ENCODE measurements at places on chromosomes 6 and 20.

DNA sequence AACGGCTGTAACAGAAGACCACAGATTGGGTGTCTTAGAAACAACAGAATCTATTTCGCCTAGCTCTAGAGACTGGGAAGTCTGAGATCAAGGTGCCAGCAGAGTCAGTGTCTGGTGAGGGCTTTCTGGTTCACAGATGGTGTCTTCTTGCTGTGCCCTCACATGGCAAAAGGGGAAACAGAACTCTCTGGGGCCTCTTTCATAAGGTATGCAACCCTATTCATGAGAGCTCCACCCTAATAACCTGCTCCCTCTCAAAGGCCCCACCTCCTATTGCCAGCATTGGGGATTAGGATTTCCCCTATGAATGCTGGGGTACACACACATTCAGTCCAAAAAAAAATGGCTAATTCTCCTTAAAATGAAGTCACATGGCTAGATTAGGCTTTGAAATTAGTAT is 10.0 kb downstream of the TXNDC5 start:
- no peak for DNase-seq

DNA sequence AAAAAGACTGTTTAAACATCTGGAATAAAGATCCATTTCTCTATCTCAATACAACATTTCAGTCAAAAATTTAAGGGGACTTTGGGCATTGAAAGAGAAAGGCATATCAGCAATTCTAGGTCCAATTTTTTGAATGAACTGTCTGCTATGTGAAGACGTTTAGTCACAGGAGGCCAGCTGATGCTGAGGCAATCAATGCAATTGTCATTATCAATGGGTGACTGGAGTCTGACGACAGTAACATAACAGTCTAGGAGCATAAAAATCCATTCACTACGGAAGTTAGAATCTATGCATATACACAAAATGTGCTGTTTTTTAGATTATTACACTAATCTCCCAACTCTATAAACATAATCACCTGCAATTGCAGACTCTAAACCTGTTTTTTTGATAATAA is 37.8 kb downstream of the TENT5A start:
- no peak for DNase-seq

GRCh38 chr6:41079080-41079479 is 6.3 kb downstream of the NFYA start:
- DNase-seq, result no peak

DNA sequence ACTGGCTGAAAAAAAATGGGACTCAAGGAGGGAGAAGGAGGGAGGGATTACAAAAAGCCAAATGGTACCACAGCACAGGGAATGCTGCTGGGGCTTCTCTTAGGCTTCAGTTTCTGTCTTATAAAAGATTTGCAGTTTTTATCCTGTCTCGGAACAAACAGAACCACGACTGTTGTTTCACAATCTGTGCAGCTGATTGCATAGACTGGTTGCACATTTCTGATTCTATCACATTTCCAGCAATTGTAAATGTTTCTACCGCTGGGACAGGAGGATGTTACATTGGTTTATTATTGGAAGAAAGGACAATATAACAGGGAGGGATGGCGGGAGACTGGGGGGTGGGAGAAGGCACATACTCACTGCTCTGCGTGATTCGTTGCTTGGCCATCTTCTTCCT is 73.5 kb upstream of the ARID1B start:
- no peak for DNase-seq

GRCh38 chr20:51404297-51405060 is 138.0 kb downstream of the NFATC2 start:
- DNase-seq, result no peak

GRCh38 chr20:49400410-49400809 is 82.1 kb downstream of the KCNB1 start:
- no peak for DNase-seq

DNA sequence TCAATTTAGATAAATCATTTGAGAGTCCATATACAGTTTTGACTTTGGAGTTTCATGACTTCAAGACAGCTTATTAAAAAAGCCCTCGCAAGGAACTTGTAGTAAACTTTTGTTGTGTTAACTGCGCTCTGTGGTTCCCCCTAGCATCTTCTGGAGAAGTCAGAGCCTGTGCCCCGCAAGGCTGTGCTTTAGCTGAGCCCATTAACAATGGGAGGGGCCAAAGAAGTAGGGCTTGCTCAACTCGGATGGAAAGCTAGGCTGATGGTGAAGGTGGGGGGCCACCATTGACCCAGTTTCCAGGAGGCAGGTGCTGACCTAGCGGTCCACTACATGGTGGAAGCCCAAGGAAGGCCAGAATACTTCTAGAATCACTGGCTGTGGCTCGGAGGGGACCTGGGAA is 29.3 kb upstream of the OVOL2 start:
- no peak for DNase-seq

DNA sequence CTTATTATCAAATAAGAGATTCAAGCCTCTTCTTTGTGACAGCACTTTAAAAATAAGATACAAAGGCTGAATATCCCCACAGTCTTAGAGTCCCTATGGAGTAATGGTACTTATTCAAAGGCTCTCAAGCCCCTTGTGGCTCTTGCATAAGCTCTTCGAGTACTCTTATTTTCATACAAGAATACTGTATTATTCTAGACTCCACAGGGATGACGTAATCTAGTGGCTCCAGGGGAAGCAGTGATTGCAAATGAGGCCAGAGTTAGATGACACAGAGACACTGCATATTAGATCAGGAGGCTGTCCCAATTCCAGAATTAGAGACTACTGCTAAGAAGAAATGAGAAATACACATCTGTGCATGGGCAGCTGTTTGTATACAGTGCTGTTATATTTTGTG is 1195.9 kb upstream of the MAP3K7 start:
- DNase-seq, result no peak

GRCh38 chr6:105364243-105364642 is 38.6 kb downstream of the PREP start:
- no peak for DNase-seq

GRCh38 chr20:36035745-36036144 is 67.4 kb downstream of the CNBD2 start:
- DNase-seq, result no peak

DNA sequence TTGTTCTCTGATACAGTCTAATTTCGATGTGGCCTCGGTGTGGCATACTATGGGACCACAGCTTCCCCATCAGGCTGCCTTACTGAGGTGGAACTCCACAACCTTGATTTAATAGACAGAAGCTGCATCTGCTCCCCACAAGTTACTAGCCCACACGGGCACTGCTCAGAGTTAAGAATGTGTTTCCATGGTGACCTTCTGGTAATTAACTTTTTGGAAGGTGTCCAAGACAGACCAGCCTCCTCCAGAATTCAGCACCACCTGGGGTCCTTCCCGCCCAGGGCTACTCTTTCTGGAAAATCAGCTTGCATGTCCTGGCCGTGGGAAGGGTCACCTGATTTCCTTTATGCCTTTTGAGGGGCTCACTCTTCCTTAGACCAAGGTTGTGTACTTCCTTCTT is 48.7 kb upstream of the CDH4 start:
- DNase-seq, result no peak

DNA sequence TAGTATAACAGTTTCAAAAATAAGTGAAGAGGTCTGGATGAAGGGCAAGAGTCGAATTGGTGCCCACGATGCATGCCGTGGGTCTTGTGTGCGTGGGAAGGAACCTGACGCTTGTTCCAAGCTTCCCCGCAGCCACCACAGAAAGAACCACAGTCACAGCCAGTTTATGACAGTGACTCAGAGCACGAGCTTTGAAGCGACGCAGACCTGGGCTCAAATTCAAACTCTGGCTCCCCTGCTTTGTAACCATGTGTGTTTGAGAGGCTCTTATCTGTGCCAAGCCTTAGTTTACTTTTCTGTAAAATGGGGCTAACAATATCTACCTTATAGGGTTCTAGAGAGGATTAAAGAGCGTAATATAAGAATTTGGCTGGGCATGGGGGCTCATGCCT is 65.5 kb downstream of the SYNJ2 start:
- DNase-seq, result no peak

DNA sequence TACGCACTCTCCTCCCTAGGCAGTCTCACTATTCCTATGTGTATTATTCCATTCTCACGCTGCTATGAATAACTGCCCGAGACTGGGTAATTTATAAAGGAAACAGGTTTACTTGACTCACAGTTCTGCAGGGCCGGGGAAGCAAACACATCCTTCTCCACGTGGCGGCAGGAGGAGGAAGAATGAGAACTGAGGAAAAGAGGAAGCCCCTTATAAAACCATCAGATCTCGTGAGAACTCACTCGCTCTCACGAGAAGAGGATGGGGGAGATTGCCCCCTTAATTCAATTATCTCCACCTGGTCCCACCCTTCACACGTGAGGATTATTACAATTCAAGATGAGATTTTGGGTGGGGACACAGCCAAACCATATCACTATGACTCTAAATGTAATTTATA is 61.9 kb downstream of the ECT2L start:
- DNase-seq, result no peak

- no peak for DNase-seq
Observed at GRCh38 chr6:119137194-119138072, 59.0 kb upstream of the FAM184A start.

DNA sequence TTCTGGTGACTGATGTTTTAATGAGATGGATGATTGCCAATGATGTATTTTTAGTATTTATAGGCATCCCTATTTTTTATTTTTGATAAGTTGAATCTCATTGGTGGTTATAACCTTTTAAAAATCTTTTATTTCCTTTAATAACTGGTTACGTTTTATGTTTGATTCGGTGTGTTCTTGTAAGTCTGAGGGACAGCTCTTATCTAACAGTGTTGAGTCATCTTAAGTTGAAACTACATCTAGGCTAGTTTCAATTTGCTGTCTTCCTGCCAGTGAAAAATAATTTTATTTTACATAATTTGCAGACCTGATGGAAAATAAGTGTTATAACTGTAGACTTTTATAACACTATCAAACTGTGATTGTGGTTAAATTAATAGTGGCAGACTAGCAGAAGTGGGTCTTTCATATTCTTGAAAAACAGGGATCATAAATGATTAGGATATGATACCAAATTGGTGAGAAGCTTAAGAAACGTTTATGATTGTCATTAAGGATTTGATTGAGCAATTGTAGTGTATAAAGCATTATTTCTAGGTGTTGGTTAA is 4.6 kb downstream of the AFDN start:
- DNase-seq, result no peak

GRCh38 chr6:67814262-67814661 is 820.8 kb upstream of the ADGRB3 start:
- DNase-seq, result no peak

DNA sequence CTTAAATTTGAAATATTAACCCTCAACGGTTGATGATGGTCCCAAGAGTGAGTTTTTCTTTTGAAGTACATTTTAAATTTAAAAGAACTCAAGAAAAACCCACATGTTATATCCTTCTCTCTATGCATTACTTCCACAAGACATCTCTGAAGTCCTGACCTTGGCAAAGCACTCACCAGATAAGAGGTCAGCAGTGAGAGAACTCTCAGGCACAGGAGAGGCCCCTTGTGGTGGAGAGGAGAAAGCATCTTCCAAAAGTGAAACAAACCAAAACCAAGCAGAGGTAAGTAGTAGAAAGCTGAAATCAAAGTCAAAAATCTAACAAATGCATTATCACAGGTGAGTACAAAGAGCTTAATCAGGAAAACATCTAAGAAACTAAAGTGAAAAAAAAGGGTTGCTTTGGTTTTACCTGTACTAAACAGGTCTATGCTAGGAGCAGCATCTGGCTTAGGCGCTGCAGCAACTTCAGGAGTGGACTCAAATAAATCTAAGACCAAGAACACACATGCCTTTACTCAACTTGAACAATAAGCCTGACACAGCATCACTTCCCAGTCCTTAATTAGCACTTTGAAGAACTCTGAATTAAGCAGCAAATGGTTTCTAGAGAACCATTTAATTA is 80.5 kb downstream of the PRSS35 start:
- no peak for DNase-seq

DNA sequence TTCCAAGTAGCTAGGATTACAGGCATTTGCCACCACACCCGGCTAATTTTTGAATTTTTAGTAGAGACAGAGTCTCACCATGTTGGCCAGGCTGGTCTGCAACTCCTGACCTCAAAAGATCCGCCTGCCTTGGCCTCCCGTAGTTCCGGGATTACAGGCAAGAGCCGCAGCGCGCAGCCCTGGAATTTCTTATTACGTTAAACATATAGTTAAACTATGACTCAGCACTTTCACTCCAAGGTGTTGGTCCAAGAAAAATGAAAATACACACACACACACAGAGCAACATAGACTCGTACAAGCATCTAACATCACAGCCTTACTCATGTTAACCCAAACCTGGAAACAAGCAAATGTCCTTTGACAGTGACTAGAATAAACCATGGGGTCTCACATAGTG is 663.9 kb downstream of the PRKN start:
- DNase-seq, result no peak

- DNase-seq, result peak; percentile 88
Observed at GRCh38 chr20:48831718-48832404, 4.1 kb upstream of the PREX1 start.

GRCh38 chr20:57211406-57211805 is 55.0 kb downstream of the BMP7 start:
- no peak for DNase-seq

DNA sequence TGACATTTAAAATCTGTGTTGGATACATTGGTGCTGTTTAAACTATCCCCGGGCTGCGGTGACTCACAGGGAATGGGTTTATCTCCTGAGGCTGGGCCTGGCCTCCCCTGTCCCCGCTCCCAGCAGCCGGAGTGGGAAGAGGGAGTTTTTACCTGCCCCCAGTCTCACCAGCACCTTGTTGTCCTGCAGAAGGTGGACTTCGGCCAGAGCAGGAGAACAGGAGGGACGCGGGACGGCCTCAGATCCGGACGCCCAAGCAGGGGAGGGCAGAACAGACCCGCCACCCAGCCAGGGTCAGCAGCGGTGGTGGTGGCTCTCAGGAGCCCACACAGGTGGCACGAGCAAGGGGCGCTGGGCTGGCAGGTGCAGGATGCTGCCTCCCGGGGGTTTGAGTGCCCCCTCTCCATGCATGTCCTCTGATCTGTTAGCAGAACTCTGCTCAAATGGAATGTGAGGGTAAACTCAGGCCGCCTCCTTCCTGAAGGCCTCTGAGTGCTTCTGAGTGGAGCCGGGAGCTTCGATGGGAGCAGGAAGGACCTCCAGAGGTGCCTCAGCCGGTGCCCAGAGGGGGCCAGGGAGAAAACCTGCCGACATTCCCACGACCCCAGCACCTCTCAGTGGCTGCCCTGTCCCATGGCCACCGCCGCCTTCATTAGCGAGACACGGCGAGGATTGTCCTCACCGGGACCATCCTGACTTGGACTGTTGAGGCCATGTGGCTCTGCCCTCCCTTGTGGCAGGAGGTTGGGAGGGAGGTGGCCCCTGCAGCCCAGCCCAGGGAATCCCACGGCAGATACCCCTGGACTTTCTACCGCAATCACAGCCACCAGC is 43.4 kb upstream of the MRGBP start:
- no peak for DNase-seq

- no peak for DNase-seq
Observed at GRCh38 chr20:57147185-57147584, 119.3 kb downstream of the BMP7 start.

DNA sequence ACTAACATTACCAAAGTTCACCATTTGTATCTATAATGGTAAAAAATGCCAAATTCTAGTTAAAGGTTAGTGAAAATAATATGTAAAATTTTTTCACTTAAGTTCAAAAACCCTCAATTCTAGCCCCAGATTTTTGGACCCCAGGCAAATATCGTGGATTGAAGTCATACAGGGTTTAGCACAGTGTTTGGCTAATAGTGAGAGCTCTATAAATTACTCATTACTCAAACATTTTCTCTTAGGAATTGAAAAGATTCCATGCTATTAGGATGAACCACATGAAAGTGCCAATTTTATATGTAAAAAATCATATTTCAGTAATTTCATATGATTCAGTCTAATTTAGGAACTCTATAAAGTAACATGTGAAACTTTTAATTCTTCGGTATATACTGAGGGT is 170.3 kb upstream of the PREP start:
- DNase-seq, result no peak
